COR-L47 (cell line): ENCODE measurements at places on chromosomes 3 and 15.

DNA sequence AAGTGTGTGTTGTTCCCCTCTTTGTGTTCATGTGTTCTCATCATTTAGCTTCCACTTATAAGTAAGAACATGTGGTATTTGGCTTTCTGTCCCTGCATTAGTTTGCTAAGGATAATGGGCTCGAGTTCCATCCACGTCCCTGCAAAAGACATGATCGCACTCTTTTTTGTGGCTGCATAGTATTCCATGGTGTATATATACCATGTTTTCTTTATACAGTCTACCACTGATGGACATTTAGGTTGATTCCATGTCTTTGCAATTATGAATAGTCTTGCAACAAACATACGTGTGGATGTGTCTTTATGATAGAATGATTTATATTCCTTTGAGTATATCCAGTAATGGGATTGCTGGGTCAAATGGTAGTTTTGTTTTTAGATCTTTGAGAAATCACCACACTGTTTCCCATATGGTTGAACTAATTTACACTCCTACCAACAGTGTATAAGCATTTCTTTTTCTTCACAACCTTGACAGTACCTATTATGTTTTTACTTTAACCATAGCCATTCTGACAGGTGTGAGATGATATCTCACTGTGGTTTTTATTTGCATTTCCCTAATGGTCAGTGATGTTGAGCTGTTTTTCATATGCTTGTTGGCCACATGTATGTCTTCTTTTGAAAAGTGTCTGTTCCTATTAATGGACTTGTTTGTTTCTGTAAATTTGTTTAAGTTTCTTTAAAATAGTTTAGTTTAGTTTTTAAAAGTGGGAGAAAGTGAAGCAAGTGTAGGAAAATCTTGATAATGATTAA, 21.9 kb upstream of the SLC30A4 start:
- DNase-seq = no peak

- no peak for DNase-seq
Measured at GRCh38 chr3:190041333-190042041, 79.2 kb downstream of the P3H2 start.

DNA sequence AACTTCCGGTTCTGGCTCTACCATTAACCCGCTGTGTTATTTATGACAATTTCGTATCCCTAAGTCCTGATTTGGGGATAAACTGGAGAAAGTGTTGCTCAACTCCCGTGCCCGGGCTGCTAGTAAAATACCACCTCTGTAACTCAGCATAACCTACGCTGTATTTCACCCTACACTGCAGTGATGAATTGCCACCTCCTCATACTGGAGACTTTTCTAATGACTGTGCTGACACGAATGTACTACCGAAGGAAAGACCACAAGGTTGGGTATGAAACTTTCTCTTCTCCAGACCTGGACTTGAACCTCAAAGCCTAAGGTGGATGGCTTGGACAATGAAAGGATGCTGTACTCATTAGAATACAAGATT, 16.5 kb downstream of the SLC51A start:
- no peak for DNase-seq

GRCh38 chr15:66931768-66932633, 133.4 kb upstream of the SMAD3 start:
- DNase-seq = no peak

GRCh38 chr3:25259871-25260270, 168.2 kb upstream of the RARB start:
- DNase-seq = no peak

DNA sequence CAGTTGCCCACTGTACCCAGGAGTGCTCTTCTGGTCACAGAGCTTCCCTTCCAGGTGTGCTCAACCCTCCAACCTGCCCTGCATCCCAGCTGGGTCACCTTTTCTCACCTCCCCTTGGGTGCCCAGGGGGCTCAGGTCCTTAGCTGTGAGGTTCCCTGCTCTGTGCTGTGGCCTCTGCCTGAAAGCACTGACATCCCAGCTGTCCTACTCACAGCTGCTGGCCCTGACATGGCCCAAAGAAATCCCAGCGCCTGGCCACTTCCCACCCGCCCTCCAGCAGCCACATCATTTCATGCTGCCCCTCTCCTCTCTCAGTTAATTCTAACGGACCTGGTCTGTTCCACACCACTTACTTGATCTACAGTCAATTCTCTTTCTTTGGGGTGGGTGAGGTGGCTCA, 79.9 kb downstream of the ISG20 start:
- no peak for DNase-seq

- DNase-seq = no peak
Measured at GRCh38 chr3:52253314-52254304, 8.1 kb downstream of the PPM1M start.

DNA sequence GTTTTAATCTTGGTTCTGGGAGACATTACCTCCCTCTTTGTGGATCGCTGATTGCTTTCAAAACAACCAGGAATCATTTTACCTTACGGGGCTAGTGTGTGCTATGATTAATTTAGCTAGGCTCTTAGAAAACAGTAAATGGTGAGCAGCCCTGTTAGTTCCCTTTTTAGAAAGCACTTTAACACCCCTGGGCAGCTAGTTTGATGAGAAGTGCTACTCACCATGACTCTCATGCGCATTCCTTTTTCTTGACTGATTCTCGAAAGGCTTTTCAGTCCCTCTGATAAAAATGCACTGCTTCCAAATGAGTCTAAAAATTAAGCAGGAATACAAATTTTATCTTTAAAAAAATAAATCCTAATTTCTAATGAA, 75.3 kb upstream of the LEKR1 start:
- DNase-seq = no peak
